Dorsolateral prefrontal cortex (tissue), 122 donors: ENCODE measurements at places on chromosomes 11 and 22.

- no peak for DNase-seq
Measured at GRCh38 chr11:131331010-131331409, 39.4 kb upstream of the NTM start.

GRCh38 chr22:35335936-35336781, 36.5 kb downstream of the TOM1 start:
- no peak for DNase-seq

DNA sequence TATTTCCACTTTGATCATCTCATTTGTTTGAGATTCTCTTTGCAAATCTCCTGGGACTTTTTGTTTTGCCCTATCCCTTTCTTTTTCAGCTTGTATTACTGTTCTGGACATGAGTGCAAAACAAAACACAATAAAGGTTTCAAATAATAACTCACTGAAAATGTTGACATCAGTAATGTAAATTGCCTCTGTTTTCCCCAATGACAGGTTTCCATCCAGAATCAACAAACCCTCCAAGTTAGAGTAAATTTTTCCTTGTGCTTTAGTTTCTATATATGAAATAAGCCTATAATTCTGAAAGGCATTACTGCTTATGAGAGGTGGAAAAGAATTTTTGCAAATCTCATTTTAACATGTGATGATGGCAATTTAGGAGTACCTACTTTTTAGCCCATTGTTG, 187.0 kb upstream of the ANO3 start:
- no peak for DNase-seq

- DNase-seq: no peak
Measured at GRCh38 chr11:72649215-72649976, 24.8 kb downstream of the PDE2A start.

GRCh38 chr22:36929621-36930020, 16.2 kb downstream of the CSF2RB start:
- DNase-seq: no peak

- no peak for DNase-seq
Measured at GRCh38 chr11:85717429-85717828, 31.4 kb upstream of the CCDC89 start.

GRCh38 chr11:64607381-64607985, 16.5 kb downstream of the SLC22A12 start:
- no peak for DNase-seq

DNA sequence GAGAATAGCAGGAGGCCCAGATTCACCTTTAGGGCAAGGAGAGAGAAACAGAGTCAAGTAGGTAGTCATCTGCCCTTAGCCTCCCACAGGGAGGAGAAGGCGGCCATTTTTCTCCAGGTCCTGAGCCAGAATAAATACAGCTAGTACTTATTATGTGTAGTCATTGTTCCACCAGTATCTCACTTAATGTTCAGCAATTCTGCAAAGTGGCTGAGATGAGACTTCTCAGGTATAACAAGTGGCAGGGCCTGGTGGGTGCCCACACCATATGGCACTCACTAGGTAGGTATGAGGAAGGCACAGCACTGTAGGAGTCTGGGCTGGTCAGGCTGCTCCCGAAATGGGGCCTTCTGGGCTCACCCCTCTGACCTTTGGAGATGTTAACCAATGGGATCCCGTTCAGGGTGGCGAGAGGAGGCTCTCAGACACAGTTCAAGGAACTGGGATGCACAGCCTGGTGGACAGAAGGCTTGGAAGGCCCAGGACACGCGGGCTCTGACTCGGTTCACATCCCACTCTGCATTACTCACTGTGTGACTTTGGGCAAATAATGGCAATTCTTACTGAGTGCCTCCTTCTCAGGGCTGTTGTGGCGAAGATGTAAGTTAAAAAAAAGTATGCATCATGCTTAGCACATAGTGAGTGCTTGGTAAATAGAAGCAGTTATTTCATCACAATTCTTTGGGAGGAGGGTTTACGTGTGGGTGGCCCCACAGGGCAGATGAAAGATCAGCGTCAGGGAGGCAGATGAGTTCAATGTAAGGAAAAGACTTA, 25.1 kb downstream of the RTN4RL2 start:
- no peak for DNase-seq

- DNase-seq: no peak
Measured at GRCh38 chr11:41879214-41879613, 419.8 kb upstream of the LRRC4C start.

- DNase-seq: no peak
Measured at GRCh38 chr11:123588117-123588863, 66.1 kb downstream of the SCN3B start.

GRCh38 chr11:113928311-113928710, 23.7 kb downstream of the HTR3B start:
- DNase-seq: no peak

DNA sequence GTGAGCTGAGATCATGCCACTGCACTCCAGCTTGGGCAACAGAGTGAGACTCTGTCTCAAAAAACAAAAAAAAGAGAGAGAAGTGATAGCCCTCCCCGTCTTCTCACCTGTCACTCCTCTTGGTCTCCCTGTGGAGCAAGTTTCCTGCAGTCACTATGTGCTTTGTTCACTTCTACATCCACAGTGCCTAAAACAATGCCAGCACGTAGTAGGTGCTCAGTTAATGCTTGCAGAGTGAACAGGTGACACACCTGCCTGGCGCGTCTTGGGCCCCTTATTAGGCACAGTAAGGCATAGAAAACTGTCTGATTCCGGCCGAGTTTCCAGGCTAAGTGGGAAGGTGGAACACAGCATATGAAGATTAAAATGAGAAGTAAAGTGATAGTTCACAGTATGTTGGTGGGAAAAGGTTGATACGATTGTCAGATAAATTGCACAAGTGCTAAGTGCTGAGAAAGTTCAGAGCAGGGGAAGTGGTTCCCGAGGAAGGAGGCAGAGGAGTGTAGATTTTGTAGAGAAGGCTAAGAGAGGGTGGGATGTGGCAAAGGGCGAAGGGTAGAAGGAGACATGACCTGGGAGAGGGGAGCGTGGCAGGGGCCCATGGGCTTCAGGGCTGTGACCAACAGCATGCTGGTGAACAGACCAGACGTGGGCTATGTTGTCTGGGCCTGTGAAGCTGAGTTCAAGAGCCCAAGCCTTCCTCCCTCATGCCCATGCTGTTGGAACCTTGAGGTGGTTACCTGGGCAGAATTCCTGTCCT, 41.9 kb downstream of the BCR start:
- no peak for DNase-seq

DNA sequence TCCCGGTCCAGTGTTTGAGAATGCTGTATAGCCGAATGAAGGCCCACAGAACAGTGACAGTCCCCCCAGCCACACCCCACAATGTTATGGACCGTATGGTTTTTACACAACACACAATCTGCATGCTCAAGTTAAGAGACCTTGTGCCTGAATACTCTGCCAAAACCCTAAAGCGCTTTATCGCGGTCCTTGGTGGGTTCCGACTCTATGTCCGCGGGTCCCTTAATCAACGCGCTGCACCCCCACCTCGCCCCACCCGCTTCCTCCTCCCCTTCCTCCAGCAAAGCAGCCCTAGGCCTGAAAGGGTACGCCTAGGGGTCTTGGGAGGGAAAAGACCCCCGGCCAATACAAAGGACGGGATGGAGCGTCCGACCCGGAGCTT, 442 bp downstream of the COPB1 start:
- DNase-seq: no peak

- no peak for DNase-seq
Measured at GRCh38 chr11:113447621-113448315, 27.4 kb downstream of the DRD2 start.

GRCh38 chr11:122304973-122305372, 189.0 kb upstream of the BLID start:
- DNase-seq: no peak

DNA sequence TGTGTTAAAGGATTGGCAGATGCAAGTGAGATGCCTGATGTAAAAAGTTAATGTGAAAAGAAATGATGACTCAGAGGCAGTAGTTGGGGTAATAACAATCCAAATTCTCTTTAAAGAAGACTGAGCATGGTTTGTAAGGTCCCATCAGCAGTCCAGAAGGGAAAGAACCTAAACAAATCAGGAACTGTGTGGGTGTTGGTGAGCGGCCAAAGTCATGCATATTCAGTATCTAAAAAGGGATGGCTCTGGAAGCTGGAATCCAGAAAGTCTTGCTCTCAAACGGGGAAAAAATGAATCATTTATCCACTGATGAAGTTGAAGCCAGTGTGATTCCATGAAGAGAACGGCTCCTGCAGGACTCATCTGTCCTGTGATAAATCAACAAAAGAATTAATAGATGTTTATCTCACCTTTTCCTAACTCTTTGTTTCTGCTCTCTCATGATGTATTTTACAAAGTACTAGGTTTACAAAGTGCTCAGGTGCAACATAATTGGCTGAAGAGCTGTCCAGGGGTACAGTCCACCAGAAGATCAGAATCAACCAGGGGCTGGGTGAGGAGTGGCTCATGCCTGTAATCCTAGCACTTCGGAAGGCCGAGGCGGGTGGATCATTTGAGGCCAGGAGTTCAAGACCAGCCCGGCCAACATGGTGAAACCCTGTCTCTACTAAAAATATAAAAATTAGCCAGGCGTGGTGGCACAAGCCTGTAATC, 20.5 kb upstream of the SORL1-AS1 start:
- peak; percentile 69 for DNase-seq

- DNase-seq: no peak
Measured at GRCh38 chr11:125117429-125117828, 6.0 kb upstream of the TMEM218 start.

GRCh38 chr11:92123540-92123939, 101.1 kb upstream of the FAT3 start:
- no peak for DNase-seq

DNA sequence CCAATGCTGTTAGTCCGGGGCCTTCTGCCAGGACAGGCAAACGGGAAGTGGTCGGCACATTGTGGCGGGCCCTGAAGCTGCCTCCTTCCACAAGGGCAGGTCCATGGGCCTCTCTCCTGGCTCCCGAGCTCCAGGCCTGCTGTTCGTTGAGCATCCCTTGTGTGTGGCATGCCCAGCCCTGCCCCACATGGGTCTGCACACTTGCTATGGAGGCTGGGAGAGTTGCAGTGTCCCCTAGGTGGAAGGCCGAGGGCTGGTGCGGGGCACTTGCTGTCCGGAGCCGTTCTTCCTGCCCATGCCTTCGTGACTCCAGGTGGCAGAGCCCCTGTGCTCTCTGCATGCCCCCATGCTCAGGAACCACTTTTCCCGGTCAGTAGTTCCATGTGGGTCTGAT, 26.0 kb upstream of the DGCR8 start:
- DNase-seq: no peak

DNA sequence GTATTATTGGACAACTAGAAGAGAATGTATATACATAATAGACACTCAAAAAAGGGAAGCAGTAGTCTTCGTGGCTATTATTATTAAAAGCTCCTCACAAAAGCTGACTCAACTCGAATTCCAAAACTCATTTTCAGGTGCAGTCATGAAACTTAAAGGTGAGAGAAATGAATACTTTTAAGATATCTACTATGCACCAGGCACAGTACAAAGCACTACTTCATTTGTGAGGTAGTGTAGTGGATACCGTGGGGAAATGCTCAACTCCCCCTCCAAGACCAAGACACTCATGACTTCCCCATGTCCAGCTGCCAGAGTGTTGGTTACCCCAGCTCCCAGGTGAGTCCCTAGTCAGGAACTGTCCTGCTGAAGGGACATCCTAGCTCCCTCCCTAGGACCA, 2.1 kb downstream of the SYN3 start:
- DNase-seq: no peak

DNA sequence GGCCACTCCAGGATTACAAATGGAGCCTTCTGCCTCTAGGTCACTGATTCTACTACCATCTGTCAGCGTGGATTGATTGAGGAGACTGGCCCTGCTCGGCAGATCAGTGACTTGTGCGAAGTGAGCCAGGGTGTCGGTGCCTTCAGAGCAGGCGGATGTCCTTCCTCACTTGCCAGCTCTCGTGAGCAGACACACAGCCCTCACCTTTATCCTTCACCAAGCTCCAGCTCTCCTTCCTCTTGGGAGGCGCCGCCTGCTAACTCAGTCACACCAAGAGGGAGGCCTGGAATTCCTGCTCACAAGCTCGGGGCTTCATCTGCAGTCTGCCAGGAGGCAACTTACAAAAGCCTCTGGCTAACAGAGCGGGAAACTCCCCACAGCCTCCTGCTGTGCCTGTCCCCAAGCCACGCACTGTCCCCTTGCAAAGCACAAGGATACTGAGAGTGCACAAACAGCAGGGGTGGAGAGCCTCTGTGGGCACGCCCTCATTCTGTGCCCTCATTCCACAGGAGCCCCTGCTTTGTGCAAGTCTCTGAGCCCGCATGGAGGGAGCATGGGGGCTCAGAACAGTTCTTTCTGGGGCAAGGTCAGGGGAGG, 3.5 kb upstream of the TCF20 start:
- DNase-seq: no peak
